ENCODE measurements at places on chromosomes 12 and 14. TPM values are rescaled to one million over a fixed set of nuclear protein-coding genes. Genes with fewer than 3 reads are reported as not detected.

The DHH gene
- 1.4 TPM for polyA plus RNA-seq

The P2RX7 gene
- polyA plus RNA-seq = 9.5 TPM

The SGPP1 gene
- 11.7 TPM for polyA plus RNA-seq

The IFNG-AS1 gene
- not detected for polyA plus RNA-seq

The RDH16 gene
- 0.22 TPM for polyA plus RNA-seq

The TPPP2 gene
- 0.62 TPM for polyA plus RNA-seq

The NID2 gene
- 83.8 TPM for polyA plus RNA-seq
